ENCODE measurements at places on chromosomes 7 and 10.

- no peak for DNase-seq
These were observed 57.9 kb upstream of the GTF2IRD1 start for GRCh38 chr7:74395745-74396311.

GRCh38 chr10:35608328-35608672, 3.2 kb downstream of the GJD4 start:
- DNase-seq = no peak

GRCh38 chr7:109449760-109450159, 880.1 kb downstream of the DNAJB9 start:
- DNase-seq = no peak

DNA sequence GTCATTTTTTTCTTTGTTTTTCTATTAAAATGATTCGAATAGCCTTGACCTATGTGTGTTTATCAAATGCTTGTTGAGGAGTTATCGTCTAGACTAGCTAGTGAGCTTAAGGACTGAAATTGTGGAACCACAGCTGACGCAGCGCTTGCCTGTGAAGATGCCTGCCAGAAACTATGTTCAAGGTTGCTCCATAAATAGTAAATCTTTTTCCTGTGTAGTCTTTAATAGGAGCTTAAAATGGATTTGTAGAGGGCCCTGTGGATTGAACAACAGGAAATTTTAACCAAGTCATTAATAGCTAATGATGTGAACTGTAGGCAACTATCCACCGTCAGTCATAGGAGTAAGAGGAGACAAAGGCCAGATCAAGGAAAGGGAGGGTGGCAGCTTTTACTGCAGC, 145.1 kb downstream of the GNAI1 start:
- DNase-seq = no peak

- no peak for DNase-seq
These were observed 54.8 kb upstream of the ECHDC3 start for GRCh38 chr10:11687357-11687771.

DNA sequence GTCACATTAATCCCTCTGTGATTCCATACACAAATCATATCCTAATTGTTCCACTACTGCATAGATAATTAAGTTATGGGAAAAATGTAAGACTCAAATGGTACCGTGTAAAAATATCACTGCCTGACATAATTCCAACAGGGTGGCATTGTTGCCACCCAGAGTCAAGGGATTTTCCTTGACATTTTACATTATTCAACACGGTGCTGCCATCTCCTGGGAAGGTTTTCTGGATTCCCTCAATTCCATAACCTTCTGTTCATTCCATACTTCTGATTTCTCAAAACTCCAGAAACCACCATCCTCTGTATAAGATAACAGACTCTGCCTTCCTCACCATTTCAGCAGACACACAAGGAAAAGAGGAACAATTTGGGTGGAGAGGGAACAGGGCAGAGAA, 495.9 kb downstream of the XPNPEP1 start:
- DNase-seq = no peak

GRCh38 chr10:70622541-70622940, 20.0 kb upstream of the PRF1 start:
- DNase-seq = no peak

DNA sequence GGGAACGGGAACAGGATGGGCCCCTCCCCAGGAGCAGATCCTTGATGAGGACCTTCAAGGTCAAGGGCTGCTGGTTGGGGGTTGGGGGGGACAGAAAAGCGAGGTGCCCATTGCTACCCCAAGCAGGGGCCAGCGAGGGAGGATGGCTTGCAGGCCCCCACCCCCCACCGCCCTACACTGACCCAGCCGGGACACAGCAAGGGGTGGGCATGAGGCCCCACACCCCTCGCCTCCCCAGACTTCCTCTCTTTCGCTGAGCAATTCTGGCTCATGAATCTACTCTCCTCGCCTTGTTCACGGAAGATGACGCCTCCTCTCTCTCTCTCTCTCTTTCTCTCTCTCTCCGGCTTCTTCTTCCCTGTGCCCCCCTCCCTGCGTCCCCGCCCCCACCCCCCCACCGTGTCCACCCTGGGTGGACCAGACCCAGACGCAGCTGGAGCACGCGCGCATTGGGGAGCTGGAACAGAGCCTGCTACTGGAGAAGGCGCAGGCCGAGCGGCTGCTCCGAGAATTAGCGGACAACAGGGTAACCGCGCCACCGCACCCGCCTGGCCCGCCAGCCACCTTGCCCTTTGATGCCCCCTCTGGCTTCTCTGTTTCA, 81.1 kb upstream of the GTF2IRD1 start:
- DNase-seq = no peak

- DNase-seq = no peak
These were observed 135.5 kb downstream of the NPY start for GRCh38 chr7:24419511-24419910.

DNA sequence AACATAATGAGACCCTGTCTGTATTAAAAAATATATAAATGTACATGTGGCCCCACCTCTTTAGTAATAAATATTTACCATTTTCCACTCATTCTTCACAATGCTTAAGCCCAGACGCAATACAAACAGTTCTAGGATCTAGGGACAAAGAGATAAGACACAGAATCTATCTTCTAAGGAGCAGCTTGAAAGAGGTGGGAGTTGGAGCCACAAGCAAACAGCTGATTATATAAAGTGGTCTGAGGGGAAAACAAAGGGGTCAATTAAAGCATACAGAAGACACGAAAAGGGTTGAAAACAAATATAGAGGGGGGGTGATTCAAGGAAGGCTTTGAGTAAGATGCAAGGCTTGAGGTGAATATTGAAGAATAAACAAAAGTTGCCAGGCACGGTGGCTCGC, 43.1 kb downstream of the UBE2H start:
- DNase-seq = no peak

GRCh38 chr7:96778263-96778662, 68.6 kb upstream of the SEM1 start:
- DNase-seq = no peak

DNA sequence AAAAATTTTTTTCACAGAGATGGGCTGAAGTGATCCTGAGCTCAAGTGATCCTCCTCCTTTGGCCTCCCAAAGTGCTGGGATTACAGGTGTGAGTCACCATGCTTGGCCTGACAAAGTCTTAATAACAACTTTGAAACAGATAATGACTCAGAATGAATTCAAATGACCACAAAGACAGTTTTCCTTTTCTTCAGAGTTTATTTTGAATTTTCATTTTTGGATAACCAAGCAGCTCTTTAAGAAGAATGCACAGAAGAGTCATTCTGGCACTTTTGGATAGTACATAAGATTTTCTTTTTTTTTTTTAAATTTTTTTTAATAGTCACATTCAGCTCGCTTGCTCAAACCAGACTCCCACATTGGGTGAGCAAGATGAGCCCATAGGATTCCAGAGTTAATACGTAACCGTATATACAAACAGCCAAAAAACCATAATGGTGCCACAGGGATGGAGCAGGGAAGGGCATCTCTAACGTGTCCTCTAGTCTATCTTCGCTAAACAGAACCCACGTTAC, 43.0 kb upstream of the NMT2 start:
- DNase-seq = no peak

DNA sequence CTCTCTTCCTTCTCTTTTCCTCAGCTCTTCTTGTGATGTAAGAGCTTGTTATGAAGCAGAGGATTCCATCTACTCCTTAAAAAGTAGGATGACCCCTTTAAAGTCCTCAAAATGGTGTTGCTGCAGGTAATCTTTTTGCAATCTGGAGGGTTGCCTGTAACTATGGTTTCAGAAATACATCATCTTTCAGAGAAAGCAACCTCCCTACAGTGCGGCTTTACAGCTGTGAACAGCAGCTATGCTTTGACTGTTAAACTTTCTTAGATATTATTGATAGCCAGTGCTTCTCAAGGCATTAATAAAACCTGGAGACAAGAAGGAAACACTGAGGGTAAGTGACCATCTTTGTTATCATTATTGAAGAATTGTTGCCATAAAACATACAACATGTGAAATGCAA, 86.6 kb upstream of the MDFIC start:
- DNase-seq = no peak

GRCh38 chr7:40527723-40528122, 392.9 kb downstream of the SUGCT start:
- DNase-seq = no peak

DNA sequence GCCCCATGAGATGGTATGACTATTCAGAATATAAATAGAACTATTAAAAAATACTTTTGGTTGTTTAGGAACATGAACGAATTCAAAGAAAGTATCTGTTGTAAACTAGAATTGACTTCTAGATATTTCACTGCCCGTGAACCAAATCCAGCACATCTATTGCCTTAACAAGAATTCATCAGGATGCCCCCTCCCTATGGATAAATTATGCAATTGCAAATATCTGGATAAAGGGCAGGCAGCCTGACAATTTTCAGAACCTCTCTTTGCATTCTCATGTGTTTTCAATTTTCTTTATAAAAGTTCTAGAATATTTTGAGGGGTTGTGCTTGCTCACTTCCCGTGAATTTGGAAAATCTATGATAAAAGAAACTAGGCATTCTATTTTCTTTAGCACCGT, 822.1 kb upstream of the SORCS1 start:
- DNase-seq = no peak

- no peak for DNase-seq
These were observed 168.4 kb downstream of the EVX1 start for GRCh38 chr7:27410812-27411544.

DNA sequence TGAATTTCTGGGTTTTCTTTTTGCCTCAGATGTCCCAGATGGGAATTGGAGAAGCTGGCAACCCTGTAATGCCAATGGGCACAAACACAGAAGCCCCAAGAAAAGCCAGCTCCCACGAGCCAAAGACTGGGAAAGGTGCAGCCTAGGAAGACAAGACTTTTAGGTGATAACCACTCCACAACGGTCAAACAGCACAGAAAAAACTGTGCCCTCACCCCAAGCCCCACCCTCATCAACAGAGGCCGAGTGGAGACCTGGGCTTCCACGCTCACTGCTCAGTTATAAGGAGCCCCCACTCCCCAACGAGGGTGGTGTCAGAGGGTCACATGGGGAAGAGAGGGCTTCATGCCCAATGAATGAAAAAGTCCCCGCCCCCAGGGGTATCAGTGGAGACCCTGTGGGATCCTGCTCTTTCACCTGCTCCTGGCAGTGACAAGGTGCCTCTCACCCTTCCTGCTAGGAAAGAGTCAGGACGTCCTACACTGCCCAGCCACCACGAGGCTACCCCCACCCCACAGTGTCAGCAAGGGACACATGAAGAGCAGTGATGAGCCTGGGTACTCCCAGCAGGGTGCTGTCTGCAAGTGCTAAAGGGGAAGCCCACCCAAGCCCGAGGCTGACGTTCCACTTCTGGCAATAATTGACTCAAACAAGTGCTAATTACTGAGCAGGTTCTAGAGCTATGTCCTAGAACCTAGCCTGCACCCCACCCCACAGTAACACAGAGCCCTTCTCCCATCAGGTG, 8.3 kb downstream of the TMEM273 start:
- DNase-seq = no peak

GRCh38 chr10:95906677-95907455, 909 bp upstream of the CC2D2B start:
- DNase-seq = no peak

Data from SIG-M5 (cell line).